ENCODE measurements at places on chromosomes 6 and 20. TPM values are rescaled to one million over a fixed set of nuclear protein-coding genes. Genes with fewer than 3 reads are reported as not detected.

DNA sequence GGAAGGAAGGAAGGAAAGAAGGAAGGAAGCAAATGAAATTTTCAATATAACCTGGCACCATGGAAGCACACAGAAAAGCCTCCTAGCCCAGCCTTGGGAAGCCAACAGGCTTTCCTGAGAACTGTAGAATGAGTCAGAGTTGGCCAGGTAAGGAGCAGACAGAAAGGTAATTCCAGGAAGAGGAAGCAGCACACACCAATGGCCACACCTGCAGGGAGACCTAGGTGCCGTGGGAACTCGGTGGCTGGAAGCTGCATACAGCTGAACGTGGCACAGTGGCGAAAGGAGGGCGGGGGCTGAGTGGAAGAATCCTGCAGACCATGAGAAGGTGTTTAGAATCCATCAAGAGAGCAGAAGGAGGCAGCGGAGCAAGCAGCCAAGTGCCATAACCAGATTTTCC lies 224.8 kb upstream of the RREB1 start:
- no peak for DNase-seq

GRCh38 chr6:168704678-168705077 lies 263.7 kb downstream of the SMOC2 start:
- DNase-seq: no peak

DNA sequence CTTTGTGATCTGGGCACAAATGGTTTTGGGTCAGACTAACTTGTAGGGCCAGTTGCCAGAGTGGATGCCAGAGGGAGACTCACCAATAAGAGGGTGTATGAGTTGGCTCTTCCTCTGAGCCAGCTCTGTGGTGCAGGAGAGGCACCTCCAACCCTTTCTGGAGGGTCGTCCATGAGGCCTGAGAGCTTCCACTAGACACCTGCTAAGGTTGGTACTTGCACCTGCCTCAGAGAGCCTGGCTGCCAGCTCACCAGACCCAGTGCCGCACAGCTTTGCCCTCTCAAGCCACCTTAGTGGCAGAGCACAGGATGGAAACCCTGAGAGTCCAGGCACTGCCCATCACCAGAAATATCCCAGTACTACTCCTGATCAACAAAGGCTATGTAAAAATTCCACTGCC lies 504.3 kb downstream of the EYS start:
- no peak for DNase-seq

DNA sequence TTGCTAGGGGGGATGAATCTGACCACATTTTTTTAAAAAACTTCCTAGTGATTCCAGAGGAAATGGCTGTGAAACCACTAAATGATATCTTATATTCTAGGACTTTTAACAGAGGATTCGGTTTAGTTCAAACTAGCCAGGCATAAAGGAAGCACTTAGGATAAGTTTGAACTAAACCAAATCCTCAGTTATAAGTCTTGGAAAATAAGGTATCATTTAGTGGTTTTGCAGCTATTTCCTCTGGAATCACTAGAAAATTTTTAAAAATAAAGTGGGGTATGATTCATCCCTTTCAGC lies 327.9 kb upstream of the QKI start:
- DNase-seq: no peak

Gene NKAIN4
- 5.0 TPM for total RNA-seq

GRCh38 chr20:58360936-58361335 lies 28.1 kb upstream of the VAPB start:
- no peak for DNase-seq

DNA sequence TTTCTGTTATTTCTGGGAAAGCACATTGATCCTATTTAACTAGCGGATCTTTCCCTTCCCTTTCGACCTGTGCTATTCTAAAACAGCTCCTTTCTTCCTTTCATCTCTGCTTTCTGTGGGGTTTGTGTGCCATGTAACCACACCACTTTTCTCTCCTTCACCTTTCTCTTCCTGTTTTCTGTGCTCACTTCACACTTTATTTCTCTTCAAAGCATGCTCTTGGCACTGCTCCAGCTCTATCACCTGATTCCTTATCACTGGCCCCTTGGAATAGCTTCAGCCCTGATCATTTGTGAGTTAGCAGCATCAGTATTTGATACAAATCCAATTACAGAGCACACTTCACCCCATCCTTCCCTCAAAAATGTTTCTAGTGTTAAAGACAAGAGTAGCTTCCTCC lies 8.1 kb upstream of the METTL24 start:
- no peak for DNase-seq

DNA sequence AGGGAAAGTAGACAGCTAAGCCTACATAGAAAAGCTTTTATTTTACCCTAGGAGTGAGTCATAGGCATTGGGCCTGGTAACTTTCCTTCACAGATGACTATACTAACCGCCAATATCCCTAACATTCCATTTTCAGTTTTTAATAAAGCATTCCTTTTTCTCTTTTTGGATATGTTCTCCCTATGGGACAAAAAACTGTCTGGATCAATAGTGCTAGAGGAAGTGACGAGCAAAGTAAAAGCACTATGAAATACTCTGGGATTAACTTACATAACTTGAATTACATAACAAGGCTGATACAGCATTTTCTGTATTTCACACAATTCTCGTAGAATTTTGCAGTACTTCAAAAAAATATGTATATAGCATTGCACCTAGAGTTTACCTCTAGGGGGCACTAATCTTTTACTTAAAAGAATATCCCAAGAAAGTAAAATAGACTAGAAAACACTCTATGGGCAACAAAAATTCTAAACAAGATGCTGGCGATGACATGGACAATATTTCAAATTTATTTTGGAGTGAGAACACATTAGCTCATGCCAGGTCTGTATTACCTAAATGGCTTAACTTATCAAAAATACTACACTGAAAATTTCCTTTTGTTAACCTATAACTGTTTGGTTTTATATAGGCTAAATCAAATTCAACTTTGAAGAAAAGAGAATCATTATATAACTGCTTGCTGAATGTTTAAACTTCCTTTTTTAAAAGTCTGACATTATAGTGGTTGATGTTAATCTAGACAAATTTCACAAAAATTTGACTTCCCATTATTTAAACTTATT lies 66.3 kb upstream of the DST start:
- DNase-seq: peak; percentile 64

DNA sequence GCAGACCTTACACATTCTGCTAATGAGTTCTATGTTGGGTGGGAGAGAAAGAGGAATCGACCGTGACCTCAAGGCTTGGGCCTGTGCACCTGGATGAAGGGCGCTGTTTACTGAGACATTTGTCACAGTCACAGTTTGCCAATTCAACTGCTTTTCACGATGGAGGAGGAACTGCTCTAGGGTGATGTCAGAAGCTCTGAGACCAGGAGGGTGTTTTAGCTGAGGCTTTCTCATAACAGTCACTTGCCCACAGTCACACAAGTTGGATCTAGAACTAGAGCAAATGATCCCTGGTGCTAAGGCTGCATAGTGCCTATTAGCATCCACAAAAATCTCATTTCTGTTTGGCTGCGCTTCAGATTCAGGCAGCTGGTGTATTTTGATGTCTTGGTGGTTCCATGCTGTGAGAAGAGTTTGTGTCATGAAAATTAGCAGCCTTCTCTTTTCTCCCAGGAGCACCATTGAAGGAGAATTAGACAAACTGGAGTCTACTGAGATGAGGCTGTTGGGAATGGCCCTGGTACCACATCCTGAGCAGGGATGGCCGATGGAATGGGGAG lies 83.3 kb upstream of the TGM3 start:
- DNase-seq: no peak

GRCh38 chr20:21613512-21613911 lies 92.0 kb upstream of the PAX1 start:
- no peak for DNase-seq

- DNase-seq: no peak
These were observed 152.4 kb downstream of the THBS2 start for GRCh38 chr6:169101036-169101805.

DNA sequence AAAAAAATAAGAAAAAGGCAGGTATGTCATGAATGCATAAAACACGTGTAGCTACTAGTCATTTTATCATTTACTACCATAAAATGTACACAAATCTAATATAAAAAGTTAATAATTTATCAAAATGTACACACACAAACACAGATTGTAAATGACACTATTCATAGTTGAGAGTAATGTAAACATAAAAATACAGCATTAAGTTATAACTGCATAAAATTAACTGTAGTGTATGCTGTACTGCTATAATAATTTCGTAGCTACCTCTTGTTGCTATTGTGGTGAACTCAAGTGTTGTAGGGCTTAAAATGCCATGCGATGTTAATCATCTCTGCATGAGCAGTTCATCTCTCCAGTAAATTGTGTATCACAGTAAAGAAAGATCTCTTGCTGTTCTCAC lies 170.0 kb downstream of the MRPL14 start:
- DNase-seq: no peak

DNA sequence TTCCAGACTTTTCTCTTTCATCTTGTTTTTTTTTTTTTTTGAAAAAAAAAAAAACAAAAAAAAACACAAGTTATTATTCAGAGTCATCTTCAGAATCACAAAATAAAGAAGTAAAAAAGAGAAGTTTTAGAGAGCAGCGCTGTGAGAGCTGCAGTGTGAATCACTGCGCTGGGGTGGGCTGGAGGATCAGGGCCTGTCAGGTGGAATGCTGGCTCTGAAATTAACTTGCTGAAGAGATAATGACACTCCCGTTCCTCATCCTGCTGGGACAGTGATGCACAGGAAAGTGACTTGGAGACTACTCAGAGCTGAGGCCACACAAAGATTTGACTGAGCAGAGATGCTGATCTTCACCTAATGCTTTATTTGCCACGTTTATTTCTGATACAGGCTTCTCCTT lies 42.7 kb upstream of the CLDN20 start:
- DNase-seq: no peak

GRCh38 chr20:23152308-23152892 lies 66.3 kb upstream of the CD93 start:
- no peak for DNase-seq

Gene CLDN20
- not detected for total RNA-seq

Gene BFSP1
- 37.0 TPM for total RNA-seq

DNA sequence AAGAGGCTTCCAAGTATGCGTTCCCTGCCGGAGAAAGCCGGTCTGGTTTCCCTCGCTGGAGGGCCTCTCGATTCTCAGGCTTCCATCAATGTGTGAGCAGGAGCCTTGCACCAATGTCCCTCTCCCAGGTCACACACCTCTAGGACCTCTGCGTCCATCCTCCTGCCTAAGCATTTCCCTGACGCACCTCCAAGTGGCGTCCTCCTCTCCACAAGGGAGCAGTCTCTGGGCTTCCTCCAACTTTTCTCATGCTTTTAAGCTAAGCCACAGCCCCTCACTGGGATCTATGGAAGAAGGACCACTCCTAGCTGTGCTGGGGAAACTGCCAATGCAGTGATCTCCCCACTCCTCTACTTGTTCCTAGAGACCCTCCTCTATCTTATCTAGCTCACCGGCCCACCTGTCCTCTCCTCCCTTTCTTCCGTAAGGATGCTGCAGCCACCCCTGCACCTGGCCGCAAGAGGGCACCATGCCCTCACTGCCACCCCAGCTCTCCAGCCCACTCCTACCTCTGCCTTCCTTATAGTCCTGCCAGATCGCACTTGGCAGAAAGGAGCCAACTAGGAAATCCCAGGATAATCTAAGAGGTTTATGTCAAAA lies 258.7 kb downstream of the LRFN2 start:
- DNase-seq: peak; percentile 23

Gene C2
- total RNA-seq: 3.2 TPM

Gene LRRC73
- 0.29 TPM for total RNA-seq

- DNase-seq: no peak
These were observed 241.2 kb downstream of the BMP7 start for GRCh38 chr20:57025261-57025660.

DNA sequence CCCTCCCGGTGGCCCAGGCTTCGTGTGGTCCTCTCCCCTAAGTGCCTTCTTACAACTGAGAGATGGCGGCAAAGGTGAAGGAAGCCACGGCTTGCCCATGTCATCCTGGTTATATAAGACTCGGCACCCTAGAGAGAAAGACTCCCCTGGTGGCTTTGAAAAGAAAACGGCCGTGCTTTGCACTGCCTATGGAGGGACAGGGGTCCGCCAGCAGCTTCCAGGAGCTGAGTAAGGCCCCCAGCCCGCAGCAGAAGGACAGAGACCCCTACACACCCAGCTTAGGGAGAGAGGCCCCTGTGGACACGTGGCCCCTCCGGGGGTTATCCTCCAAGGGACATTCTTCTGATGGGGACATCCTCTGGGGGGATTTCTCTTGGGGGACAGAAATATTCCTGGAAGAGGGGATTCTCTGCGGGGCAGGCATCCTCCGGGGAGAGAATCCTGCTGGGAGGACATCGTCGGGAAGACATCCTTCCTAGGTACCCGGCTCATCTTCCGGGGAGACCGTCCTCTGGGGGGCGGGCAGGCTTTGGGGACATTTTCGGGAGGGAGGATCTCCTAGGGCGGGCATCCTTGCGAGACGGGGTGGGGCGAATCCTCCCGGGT lies 511 bp upstream of the OGFR start:
- DNase-seq: no peak

Gene UBE2C
- 112 TPM for total RNA-seq

- DNase-seq: no peak
These were observed 21.8 kb upstream of the PTGIS start for GRCh38 chr20:49589747-49590146.

Gene IYD
- total RNA-seq: not detected

DNA sequence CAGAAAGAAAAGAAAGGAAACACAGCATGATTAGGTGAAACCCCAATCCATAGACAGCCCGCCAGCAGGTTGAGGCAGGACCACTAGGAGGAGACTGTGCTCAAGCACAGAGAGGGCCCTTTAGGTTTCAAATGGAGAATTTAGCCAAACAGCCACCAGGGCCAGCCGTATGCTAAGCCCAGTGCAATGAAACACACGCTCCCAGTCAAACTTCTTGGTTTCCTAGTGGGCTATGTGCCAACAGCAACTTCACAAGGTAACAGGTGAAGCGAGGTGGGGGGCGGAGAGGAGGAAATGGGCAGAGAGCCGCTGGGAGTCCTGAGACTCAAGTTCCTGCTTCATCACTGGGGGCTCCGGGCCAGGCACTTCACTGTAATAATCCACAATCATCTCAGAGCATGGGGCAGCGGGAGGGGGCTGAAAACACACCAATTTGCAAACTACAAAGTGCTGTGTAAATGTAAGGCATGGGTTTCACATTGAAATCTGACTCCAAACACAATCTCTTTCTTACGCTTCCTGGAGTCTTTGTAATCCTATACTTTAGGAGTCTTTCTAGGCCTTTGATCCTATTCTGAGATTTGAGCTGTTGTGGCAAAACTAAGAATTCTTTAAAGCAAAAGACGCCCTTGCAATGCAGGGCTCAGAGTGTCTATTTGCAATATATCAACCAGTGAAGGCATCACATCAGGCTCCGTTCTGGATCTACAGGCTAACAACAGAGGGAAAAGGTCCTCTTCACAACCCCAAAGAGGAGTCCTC lies 117.3 kb downstream of the OPRM1 start:
- no peak for DNase-seq

- DNase-seq: no peak
These were observed 31.9 kb downstream of the NSFL1C start for GRCh38 chr20:1434571-1435336.

DNA sequence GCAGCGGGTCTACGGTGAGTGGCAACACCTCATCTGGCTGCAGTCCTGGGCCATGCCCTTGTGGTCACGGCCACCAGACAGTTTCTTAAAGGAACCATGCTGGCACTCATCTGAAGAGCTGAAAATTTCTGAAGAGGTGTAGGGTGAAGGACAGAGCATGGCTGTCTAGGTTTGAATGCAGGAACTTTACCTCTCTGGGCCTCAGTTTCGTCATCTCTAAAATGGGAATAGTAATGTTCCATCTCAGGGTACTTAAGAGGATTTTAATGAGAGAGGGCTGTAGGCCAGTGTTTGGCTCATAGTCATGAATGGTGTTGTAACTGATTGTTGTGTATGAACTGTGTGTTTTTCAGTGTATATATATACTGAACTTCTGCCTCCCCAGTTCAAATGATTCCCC lies 5.8 kb downstream of the COX4I2 start:
- DNase-seq: no peak

Gene C4A
- total RNA-seq: 0.30 TPM

- no peak for DNase-seq
These were observed 19.1 kb downstream of the VSTM2L start for GRCh38 chr20:37922016-37922415.

Data from Caki2 (cell line).